ENCODE measurements at places on chromosomes 4 and X. TPM values are rescaled to one million over a fixed set of nuclear protein-coding genes. Genes with fewer than 3 reads are reported as not detected.
A peak's percentile ranks its signal among the peaks of the same experiment; 100 is the strongest.

The SUPT20HL1 gene
- total RNA-seq = not detected

DNA sequence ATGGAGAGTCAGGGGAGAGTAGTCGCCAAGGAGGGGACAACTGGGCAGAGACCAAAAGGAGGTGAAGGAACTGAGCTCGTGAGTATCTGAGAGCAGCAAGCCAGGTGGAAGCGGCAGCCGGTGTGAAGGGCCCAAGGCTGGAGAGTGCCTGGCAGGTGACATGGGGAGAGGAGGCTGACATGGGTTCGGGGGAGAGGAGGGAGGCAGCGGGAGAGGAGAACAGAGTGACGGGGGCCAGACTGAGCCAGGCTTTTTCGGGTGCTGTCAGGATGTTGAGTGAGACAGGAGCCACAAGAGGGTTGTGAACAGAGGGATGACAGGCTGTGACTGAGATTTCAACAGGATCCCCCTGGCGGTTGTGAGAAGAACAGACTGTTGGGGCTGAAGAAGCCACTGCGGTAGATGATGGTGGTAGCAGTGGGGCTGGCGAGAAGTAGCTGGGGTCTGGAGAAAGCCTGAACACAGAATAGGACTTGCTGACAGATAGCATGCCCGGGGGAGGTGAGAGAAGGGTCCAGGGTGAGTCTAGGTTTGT is 5.7 kb downstream of the ELK1 start:
- DNase-seq = peak; percentile 24

DNA sequence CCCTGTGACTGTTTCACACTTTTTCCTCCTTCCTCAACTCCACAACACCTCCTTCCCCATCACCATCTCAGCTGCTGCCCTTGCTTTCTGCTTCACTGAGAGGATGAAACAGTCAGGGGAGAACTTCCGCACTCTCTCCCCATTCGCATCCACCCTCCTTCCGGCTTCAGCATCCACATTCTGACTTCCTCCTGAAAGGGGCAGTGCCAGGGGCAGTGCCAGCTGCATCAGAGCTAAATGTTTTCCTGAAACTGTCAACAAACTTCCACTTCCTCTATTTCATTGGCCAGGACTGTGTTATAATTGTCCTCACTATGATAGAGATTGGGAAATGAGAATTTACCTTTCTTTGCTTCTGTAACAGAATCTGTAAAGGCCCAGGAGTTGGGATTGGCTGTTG is 18.2 kb upstream of the RASL11B start:
- DNase-seq = no peak

- DNase-seq = no peak
Measured at GRCh38 chr4:15443371-15444160, 15.7 kb downstream of the C1QTNF7 start.

The NWD2 gene
- not detected for total RNA-seq

DNA sequence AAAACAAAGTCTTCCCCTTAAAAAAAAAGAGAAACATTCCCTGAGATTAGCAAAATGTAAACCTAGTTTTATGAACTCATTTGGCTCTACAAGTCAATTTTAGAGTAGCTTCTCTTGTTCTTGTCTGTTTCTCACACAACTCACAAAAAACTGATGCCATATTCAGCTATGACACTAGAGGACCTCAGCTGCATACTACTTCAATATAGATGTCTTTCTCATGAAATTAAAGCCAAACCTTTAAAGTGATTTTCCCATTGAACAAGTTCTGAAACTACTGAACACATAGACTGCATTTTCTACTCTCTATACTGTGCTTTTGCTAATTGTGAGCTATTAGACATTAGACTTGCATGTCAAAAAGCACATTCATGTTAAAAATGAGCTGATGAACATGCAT is 49.8 kb downstream of the TBCK start:
- DNase-seq = peak; percentile 70

The CTSO gene
- 2.6 TPM for total RNA-seq

DNA sequence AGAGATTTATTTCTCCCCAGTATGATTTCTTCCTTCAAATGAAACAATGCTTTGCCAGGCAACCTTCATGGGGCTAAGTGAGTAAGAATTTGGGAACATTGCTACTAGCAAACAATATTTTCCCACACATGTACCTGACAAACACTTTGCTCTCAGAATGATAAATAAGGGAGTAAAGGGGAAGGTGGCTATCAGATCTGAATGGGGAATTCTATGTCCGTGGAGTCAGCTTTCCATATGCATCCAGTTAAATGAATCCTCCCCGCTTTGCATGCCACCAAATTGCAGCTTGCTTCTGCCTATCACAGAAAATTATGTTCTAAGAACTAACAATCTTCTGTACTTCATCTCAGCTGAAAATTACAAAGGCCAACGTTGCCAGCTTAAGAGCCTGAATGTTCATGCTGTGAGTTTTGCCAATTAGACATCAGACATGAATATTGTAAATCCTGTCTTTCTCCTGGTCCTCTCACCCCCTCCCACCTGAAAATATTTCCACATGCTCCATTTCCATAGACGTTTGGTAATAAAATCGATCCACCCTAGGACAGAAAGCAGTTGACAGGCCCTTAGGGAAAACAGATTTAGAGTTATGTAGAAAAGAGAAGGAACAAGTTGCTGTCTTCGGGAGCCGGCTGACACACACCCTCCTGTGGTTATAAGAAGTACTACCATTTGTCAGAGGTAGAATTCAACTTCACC is 6.3 kb downstream of the MEPE start:
- peak; percentile 41 for DNase-seq

DNA sequence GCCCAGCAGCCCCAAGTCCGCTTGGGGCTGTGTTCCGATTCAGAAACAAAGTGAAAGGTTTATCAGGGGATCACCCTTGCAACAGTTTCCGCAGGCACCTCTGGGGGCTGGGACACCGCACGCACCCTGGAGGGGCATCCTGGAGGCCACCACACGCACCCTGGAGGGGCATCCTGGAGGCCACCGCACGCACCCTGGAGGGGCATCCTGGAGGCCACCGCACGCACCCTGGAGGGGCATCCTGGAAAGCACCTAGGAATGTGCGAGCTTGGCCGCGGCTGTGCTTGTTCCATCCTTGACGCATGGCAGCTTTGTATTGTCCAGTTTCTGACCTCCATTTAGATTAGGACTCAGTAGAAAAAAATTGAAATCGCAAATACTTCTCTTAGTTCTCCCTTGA is 21.3 kb upstream of the CBR4 start:
- DNase-seq = no peak

GRCh38 chr4:162931286-162931685 is 235.4 kb downstream of the NAF1 start:
- no peak for DNase-seq

The EXOC1L gene
- not detected for total RNA-seq

DNA sequence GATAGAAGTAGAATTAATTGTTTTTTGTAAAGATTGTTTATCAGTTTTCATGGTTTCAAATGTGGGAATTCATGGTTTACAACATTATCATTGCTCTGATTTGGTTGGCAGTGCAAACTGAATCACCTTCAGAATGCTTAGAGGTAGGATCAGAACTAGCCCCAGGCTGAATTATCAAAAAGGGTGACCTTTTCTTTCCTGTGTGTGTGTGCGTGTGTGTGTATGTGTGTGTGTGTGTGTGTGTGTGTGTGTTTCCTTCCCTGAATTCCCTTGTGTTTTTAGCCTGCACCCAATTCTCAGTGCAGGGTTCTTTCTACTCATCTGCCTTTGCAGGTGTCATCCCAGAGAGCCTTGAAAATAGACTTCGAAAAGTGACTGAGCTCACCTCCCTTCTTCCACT is 125.0 kb downstream of the BMPR1B start:
- no peak for DNase-seq

The ZNF718 gene
- 2.0 TPM for total RNA-seq

- DNase-seq = no peak
Measured at GRCh38 chr4:100076753-100077152, 113.5 kb downstream of the DDIT4L start.

DNA sequence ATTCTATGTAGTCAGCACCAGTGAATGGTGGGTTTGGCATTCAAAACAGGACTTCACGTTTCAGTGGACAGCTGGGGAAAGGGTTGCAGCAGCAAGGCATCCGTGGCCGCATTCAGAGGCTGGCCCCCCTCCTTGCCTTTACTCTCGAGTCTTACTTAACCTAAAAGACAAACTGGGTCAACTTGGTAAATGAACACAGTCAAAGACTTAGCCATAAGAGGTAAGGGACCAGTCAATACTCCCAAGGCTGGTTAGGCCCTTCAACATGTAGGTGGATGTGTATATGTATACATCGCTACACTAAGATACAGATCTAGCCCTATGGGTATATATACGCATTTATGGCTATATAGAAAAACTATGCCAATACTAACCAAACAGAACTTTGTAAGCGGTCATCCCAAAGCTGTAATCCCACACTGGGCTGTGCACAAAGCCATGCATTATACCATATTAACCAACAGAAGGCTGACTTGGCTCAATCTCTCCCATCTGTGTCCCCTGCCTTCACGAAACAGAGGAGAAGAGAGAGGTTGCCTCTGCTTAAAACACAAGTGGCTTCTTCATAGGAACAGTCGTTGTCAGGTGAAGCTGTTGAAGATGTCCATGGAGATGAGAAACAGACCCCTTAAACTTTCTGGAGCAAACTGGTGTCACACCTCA is 61.9 kb downstream of the TSC22D3 start:
- no peak for DNase-seq

DNA sequence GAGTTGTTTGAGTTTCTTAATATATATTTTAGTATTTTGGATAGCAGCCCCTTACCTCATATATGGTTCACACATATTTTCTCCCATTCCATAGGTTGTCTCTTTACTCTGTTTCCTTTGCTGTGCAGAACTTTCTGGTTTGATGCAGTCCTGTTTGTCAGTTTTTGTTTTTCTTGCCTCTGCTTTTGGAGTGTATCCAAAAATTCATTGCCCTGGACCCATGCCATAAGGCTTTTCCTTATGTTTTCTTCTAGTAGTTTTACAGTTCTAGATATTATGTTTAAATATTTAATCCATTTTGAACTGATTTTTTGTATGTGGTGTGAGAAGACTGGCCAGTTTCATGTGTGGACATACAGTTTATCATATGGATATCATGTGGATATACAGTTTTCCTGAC is 58.5 kb upstream of the NUDT6 start:
- no peak for DNase-seq

The CLDN34 gene
- total RNA-seq = not detected

DNA sequence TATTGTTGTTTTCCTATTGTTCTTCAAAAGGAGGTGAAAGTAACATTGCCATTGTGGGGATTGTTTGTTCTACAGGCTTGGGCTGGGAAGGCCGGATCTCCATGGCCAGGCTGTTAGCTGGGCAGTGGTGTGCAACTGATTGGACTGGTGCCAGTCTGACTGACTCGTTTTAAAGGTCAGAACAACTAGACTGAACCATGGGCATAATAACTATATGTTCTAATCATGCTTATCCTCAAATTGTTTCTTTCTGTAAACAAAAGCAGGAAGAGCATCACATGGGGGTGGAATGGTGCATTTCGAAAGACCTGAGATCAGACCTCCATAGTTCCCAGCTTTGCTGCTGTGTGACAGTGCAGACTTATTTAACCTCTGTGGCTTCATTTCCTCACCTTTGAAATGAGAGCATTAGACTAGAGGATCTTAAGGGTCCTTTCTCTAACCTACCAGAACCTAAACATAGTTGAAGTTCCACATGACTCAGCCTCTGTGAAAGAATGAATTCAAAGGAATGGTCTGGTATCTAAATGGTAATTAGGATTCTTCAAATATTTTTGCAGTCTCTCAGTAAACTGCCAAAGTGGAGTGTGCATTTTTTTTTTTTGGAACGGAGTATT is 66.7 kb upstream of the PGRMC2 start:
- DNase-seq = peak; percentile 90

The SRPK3 gene
- total RNA-seq = 0.18 TPM

The GBA3 gene
- total RNA-seq = not detected

GRCh38 chr4:148215202-148215601 is 227.0 kb downstream of the NR3C2 start:
- DNase-seq = no peak

DNA sequence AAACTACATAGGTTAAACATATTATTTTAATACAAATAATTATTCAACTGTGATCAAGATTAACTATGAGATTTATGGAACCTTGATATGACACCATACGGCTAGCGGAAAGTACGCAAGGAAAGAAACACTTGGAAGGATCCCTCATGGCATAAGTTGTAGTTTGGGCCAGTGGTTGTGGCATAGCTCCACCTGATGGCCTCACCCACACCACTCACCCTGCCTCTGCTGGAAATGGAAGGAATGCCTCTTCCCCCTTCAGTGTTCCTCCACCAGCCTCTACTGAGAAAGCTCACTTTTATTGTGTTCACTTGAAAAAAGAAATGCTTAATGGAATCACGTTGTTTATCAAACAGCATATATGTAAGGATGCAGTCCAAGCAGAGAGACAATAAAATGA is 86.4 kb downstream of the BMP15 start:
- DNase-seq = no peak

- no peak for DNase-seq
Measured at GRCh38 chr4:72186714-72187113, 154.9 kb downstream of the NPFFR2 start.

GRCh38 chr4:13266687-13267086 is 217.5 kb downstream of the RAB28 start:
- no peak for DNase-seq

GRCh38 chrX:52865343-52865998 is 2.4 kb downstream of the XAGE3 start:
- no peak for DNase-seq

DNA sequence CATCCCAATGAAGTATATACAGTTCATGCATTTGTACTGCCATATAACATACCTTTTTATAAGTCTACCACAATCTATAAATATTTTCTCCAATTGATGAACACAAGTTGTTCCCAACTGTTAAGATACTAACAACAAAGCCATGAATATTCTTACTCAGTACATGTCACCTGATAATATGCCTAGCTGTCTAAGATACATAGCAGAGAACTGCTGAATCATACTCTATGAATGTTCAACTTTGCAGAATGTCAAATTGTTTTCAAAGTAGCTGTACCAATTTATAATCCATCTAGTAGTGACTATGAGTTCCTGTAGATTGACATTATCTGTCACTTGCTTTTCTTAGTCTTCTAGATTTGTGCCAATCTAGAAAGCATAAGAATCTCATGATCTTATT is 84.9 kb downstream of the RAB28 start:
- peak; percentile 22 for DNase-seq

GRCh38 chr4:145045180-145045579 is 52.8 kb downstream of the ANAPC10 start:
- DNase-seq = no peak

DNA sequence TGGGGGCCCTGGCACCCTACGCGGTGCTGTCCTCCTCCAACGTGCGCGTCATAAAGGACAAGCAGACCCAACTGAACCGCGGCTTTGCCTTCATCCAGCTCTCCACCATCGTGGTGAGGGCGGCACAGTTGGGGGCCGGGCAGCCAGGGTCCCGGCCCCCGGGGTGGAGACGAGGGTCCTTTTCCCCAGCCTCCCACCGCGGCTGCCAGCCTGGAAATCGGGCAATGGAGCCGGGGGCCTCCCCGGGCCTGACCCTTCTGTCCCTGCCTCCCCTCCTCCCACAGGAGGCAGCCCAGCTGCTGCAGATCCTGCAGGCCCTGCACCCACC is 13.7 kb upstream of the UBA1 start:
- DNase-seq = no peak

- no peak for DNase-seq
Measured at GRCh38 chr4:8297691-8298485, 28.3 kb downstream of the HTRA3 start.
